ENCODE measurements at places on chromosomes 12 and 14.

DNA sequence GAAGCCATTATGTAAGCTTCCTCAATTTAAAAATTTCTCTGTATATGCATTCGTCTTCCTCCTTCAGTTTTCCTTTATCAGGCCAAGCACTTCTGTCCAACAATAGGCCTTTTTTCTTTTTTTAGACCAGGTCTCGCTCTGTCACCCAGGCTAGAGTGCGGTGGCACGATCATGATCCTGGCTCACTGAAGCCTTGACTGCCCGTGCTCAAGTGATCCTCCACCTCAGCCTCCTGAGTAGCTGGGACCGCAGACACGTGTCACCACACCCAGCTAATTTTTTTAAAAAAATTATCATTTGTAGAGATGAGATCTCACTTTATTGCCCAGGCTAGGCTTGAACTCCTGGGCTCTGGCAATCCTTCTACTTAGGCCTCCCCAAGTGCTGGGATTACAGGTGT, 25.8 kb downstream of the TAOK3 start:
- no peak for DNase-seq

- no peak for DNase-seq
Observed at GRCh38 chr12:96489392-96490056, at the start of gene CFAP54. CFAP54 (plus strand) TSS chr12:96489577; CDS start chr12:96489610, 33 bp downstream.

DNA sequence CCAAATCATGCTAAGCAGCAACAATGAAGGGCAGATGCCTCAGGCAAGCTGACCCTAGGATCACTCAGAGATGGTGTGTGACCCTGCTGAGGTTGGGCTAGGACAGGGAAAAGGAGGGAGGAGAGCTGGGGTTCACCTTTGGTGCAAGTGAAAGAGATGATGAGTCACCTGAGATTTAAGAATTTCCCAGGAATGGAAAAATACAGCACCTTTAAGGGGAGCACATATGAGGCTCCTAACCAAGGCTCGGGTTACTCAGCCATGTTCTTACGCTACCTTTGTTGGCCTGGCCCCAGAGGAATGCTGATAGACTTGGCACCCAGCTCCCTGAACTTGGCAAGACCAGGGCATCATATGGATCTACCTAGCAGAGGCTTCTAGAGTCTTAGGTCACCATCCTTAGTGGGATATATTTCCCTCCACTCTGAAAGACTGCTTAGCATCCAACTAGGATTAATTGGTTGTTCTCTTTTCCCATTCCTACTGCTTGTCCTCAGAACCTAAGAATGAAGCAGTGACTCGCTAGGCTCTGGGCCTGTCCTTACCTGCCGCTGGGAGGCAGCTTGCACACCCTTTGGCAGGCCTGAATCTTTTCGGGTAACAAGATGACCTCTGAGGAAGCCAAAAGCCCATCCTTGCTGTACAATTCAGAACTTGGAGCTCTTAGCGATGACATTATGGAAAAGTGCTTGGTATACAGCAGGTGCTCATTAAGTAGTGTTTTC, 4.0 kb upstream of the NAA25 start:
- no peak for DNase-seq

DNA sequence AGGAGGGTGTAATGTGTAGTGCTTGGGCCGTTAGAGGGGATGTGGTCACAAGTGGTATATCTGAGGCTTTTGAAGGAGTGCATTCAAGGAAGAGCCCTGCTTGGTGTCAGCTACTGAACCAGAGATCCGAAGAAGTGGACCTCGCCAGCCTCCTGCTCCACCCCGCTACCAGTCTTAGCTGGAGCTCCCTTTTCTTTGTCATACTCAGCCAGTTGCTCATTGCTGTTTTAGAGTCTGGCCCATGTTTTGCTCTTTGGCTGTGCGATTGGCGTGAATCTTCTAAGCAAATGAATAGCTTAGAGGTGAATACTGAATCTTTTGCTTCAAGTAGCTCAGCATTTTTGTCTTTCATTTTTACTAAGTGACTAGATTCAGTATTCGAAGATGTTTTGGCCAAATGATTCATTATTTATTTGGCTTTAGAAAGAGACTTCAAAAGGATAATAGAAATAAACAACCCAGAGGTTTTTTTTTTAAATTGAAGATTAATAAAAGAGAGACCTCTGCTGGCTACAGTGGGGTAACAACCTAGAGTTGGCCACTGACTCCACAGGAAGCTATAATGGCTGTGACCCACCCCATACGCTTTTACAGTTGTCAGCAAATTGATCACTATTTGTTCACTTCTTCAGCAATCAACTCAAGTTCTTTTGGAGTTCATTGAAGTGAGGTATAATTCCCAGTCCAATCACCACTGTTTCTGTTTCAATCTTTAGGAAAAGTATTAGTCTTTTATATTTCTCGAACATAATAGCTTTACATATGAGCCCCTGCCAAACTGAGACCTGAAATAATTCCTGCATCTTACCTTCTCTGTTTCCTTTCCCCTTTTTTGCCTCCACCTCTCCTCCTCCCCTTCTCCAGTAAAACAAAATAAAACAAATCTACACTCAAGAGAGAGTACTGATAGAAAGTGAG, 19.9 kb downstream of the CDKN1B start:
- no peak for DNase-seq

DNA sequence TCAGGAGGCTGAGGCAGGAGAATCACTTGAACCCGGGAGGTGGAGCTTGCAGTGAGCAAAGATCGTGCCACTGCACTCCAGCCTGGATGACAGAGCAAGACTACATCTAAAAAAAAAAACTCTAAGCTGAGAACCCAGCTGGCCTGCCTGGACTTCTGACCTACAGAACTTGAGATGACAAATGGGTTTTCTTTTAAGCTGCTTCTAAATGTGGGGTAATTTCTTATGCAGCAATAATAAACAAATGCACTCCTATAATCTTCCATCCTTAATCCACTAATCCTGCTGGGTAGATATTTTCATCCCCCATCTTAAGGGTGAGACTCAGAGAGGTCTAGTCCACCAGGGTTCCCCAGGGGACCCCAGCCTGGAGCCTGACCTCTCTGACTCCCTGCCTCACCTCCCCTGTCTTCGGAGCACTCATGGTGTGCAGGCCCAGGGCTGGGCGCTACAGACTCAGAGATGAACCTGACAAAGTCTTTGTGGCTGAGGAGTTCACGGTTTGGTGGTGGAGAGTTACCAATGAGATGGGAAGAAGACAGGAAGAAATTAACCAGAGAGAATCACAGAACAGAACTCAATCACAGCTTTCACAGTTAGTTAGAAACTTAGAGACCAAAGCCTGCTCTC, 39.7 kb upstream of the BDKRB2 start:
- DNase-seq: no peak

GRCh38 chr14:99381688-99382060, 99.0 kb downstream of the SETD3 start:
- no peak for DNase-seq

- DNase-seq: no peak
Observed at GRCh38 chr14:39015964-39016577, 87.0 kb downstream of the SEC23A start.

- DNase-seq: no peak
Observed at GRCh38 chr12:44775901-44776300, 100.2 kb downstream of the NELL2 start.

DNA sequence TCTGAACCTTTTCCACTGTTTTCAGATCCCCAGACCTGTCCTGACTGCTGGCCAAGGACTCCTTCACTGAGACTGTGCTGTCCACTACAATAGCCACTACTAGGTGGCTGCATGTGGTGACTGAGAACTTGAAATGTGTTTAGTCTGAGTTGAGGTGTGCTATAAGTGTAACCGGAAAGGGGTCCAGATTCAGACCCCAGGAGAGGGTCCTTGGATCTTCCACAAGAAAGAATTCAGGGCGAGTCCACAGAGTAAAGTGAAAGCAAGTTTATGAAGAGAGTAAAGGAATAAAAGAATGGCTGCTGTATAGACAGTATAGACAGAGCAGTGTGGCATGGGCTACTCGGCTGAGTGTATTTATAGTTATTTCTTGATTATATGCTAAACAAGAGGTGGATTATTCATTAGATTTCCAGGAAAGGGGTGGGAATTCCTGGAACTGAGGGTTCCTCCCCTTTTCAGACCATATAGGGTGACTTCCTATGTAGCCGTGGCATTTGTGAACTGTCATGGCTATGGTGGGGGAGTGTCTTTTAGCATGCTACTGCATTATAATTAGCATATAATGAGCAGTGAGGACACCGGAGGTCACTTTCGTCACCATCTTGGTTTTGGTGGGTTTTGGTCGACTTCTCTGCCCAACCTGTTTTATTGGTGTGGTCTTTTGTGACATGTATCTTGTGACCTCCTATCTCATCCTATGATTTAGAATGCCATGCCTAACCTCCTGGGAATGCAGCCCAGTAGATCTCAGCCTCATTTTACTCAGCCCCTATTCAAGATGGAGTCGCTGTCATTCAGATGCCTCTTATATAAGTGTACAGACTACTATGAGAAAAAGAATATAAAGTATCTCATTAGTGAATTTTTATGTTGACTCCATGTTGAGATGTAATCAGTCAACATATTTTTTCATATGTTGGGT, 70.0 kb upstream of the SRSF5 start:
- no peak for DNase-seq

DNA sequence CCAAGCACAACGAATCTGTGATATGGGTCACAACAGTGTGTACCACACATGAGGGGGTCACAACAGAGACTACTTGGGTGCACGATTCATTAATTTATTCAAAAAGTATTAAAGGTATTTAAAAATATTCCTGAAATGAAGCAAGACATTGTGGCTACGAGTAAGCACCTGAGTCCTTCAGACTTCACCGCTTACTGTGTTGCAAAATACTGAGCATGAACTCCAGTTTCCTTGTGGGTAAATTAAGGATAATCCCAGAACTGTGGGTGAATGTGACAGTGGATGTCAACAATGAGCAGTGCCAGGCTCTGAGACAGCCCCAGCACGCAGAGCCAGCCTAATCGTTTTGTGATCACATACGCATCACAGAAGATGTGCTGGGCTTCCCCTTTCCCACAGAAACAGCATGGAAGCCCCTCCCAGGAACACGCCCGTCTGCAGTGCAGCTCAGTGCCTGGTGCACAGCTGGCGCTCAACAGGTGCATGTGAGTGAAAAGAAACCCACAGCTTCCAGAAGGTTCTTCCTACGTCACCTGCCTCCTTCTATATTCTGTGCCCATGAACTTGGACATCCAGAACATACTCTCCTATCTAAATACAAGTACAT, 29.1 kb downstream of the CDC42BPB start:
- DNase-seq: no peak

DNA sequence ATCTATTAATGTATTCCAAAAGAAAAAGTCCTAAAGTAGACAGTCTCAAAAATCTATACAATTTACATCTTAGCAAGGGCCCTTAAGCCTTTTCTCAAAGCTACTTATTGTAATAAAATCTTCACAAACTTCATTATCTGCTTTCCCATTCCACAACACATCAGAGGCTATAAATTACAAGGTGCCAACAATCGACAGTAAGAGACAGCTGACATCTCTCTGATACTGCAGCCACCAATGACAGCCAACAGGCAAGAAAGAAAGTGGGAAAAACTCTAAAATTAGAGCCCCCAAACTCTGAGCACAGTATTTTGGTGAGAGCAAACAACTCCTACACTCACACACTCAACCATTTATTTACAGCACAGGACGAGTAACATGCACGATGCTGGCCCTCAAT, 2.2 kb downstream of the ANGEL1 start:
- no peak for DNase-seq

GRCh38 chr12:57203791-57204190, 12.8 kb upstream of the NXPH4 start:
- DNase-seq: no peak

GRCh38 chr12:49916129-49916919, 12.6 kb upstream of the FAIM2 start:
- DNase-seq: no peak

GRCh38 chr14:59268011-59268410, 79.5 kb downstream of the DAAM1 start:
- no peak for DNase-seq

GRCh38 chr14:67285876-67286452, 44.7 kb downstream of the PALS1 start:
- no peak for DNase-seq

DNA sequence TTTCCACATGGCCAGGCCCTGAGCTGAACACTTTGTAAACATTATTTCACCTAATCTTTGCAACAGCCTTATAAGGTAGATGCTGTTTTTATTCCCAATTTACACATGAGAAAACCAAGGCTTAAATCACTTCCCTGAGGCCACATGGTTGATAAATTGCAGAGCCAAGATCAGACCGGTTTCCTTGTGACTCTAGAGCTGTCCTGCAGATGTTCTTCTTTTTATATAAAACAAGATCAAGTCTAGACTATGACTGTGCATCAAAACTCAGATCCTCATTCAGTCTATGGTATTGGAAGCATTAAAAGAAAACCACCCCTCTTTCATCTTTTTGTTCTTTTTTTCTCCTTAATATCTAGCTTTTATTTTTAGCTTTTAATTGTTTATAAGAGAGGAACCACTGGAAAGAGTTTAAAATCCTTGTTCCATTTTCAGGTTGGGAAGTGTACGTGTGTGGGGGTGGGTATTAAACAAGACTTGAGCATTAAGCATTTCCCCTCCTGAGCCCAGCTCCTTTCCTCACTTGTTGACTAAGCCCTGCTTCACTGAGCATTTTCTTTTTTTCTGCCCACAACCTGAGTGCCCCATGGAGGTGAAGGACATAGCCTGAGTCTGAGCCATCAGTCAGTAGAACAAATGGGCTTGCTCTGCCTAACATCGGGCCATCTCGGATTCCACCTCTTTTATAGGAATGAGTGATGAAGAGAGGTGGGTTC, 45.4 kb downstream of the GPATCH2L start:
- no peak for DNase-seq

DNA sequence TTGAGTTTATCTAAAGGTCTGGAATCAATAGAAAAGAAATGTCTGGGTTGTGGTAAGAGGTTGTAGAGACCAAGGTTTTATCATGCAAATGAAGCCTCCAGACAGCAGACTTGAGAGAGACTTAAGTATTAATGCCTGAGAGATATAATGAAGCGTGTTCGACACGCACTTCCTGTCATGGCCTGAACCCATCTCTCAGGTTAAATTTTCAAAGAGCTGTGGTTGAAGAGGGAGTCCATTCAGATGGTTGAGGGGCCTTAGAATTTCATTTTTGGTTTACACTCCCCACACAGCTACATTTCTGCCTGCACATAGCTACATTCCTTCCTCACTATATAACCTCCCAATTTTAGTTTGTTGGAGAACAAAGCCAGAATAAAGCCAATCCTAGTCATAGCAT, 10.1 kb upstream of the CLEC12A start:
- no peak for DNase-seq

DNA sequence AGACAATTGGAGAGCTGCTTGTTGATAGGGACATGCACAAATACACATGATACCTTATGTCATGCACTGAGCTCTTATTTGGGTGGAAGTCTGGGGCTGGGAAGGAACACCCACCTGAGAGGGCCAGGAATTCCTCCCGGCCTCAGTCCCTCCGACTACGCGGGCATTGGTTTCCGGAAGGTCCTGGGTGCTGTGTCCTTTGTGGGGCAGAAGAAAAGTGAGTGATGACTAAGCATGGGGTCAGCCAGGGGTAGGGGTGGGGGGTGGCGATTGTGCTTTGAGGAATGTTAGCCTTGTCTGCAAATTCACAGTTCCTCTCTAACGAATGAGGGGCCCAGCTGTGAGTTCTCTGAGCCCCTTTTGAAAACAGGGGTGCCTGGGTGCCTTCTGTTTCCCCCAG, 798 bp downstream of the CELA1 start:
- DNase-seq: no peak

- DNase-seq: no peak
Observed at GRCh38 chr14:70919774-70920173, 12.5 kb downstream of the PCNX1 start.
